Epithelial cell of proximal tubule (primary cell): ENCODE measurements at places on chromosomes 12 and 14.

DNA sequence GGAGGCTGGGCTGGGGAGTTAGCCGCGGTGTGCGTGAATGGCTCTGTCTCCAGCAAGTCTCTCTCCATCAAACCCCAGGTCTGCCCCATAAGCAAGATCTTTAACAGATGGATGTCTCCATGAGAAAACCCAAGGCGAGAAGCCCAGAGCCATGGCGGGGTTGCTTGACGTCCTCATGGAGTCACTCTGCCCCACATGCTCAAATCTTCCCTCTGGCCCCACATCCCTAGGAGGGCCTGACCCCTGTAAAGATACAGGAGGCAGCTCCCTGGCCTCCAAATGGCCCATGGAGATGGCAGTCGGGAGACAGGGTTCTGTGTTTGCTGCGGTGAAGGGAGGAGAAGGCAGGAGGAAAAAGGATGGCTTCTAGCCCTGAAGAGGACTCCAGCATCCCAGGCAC is 49.3 kb downstream of the C14orf132 start:
- DNase-seq: no peak

DNA sequence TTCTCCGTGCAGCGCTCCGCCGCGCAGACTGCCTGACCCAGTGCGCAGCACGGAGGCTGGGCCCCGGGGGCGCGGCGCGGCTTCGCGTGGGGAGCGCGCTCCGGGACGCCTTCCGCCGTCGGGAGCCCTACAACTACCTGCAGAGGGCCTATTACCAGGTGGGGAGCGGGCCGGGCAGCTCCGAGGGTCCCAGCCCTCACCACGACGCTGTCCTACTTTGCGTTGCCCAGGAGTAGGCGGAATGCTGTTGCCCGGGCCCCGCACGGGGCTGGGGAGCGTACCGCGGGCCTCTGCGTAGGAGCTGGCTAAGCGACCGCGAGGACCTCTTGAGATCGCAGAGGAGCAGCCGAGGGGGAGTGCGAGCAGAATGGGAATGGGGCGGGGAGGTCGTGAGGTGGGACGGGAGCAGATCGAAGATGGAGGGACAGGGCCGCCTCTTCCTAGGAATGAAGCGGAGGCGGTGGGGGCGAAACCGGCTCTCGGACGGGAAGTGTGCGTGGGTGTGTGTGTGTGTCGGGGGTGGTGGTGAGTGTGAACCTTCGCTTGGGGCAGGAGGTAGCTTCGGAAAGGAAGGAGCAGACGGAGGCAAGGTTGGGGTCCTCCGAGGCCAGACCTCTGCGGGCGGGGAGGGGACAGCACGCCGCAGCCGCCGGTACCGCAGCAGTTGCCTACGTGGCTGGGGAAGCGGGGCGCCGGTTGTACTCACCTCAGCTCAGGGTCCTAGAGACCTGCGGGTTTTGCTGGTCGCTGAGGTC is 751 bp downstream of the P3H3 start:
- no peak for DNase-seq

- no peak for DNase-seq
Observed at GRCh38 chr12:15751741-15752140, 37.4 kb downstream of the EPS8 start.

GRCh38 chr12:127270193-127270592 is 996.8 kb upstream of the TMEM132C start:
- no peak for DNase-seq
